Esophagus squamous epithelium (tissue), 5 donors: ENCODE measurements at places on chromosomes 2 and 18. TPM values are rescaled to one million over a fixed set of nuclear protein-coding genes. Genes with fewer than 3 reads are reported as not detected.

Gene GPR75
- 3.6 TPM for total RNA-seq

Gene ALPI
- total RNA-seq: not detected

Gene GRHL1
- total RNA-seq: 119 TPM

- H3K27me3 ChIP-seq: no peaks in the 10 kb centered on the region
- peak overlapping the region; percentile 65 for H3K27ac ChIP-seq
- H3K4me1 ChIP-seq: peaks cover 37% of the 10 kb centered on the region
- H3K4me3 ChIP-seq: no peak overlapping the region
- no peaks in the 10 kb centered on the region for H3K36me3 ChIP-seq
Measured at GRCh38 chr2:43524177-43524965, 71.5 kb downstream of the THADA start.

DNA sequence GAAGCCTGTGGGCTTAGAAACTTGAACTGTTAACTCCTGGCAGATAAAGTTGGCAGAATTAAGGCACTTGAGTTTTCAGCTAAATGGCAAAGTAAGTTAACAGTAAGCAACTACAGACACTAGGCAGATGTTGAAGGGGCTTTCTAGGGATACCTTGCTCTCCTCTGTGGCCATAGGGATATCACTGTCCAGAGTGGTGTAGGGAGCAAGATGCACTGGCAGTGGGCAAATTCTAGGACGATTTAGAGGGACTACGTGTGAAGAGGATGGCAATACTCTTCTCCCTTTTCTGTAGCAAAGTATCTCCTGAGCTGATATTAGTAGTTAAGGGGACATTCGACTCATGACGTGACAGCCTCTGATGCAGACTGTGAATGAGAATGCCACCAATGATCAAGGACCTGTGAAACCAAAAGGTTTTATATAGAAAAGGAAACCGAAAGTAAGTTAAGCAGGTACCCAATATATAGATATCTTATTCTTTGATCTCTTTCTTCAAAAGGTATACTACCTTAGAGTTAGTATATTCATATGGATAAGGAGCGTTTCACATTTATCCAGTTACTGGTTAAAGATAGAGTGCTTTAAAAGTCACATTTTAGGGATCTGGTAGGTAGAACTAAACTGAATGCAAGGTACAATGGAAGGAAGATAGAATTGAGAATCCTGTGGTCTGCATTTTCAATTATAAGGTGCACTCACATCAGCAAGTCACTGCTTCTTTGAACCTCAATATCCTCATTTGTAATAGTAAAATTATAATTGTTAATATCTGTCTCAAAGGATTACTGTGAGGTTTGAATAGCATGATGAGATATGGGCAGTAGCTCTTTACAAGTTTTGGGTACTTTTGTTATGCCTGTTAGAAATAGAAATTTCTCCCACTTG lies 106.4 kb downstream of the KCNH7 start:
- DNase-seq: no peak
- no peaks in the 10 kb centered on the region for H3K4me1 ChIP-seq
- H3K27me3 ChIP-seq: no peaks in the 10 kb centered on the region
- H3K36me3 ChIP-seq: no peaks in the 10 kb centered on the region
- H3K27ac ChIP-seq: peak overlapping the region; percentile 65
- no peak overlapping the region for H3K4me3 ChIP-seq

GRCh38 chr2:241692448-241692847 lies 5.8 kb upstream of the DTYMK start:
- H3K27me3 ChIP-seq: no peaks in the 10 kb centered on the region
- no peak overlapping the region for H3K4me3 ChIP-seq
- H3K4me1 ChIP-seq: peaks cover 22% of the 10 kb centered on the region
- H3K36me3 ChIP-seq: peaks cover 8% of the 10 kb centered on the region

DNA sequence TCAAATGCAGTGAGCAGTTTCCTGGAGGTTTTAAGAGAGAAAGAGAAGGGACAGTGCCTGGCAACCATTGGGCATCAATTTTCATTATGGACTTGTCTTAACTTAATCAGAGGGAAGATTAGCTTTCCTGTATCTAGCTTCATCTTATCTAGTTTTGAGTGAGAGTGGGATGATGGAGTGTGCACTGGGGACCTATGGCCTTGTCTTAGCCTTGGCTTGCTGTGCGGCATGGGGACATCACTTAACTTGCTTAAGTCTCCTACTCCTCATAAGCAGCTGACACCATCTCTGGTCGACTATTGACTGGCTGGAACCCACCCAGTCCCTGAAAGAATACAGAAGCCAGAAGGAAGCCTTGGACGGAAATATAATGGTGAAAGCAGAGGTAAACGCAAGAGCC lies 344.0 kb downstream of the SOX11 start:
- H3K27ac ChIP-seq: no peak overlapping the region
- no peaks in the 10 kb centered on the region for H3K4me1 ChIP-seq
- no peaks in the 10 kb centered on the region for H3K36me3 ChIP-seq
- no peak for DNase-seq
- H3K4me3 ChIP-seq: no peak overlapping the region
